ENCODE measurements at places on chromosomes 5 and 9. TPM values are rescaled to one million over a fixed set of nuclear protein-coding genes. Genes with fewer than 3 reads are reported as not detected.

FGFR4 gene
- 6.4 TPM for total RNA-seq

DNA sequence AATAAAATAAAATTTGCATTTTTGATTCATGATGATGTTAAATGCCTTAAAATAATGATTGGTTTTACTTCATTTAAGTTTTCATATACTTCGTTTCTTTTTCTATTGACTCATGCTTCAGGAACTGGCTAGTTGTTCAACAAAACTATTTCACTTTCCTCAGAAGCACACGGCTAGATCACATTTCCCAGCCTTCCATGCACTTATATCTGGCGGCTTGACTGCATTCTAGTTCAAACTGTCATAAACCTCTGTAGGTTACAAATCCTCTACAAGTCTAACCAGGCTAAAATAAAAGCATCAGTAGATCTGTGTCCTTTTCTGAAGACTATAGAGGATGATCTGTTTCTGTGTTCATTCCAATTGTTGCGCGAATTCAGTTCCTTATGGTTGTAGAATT lies 46.3 kb upstream of the CNTLN start:
- no peak for DNase-seq

LCP2 gene
- total RNA-seq, result 21.7 TPM

- DNase-seq, result no peak
These were observed 20.7 kb downstream of the KIF2A start for GRCh38 chr5:62326702-62327101.

Data from ureter (tissue), 1 donor.